ENCODE measurements at places on chromosomes 3 and 15. TPM values are rescaled to one million over a fixed set of nuclear protein-coding genes. Genes with fewer than 3 reads are reported as not detected.

The CMTM7 gene
- total RNA-seq, result 49.0 TPM

The SEC62 gene
- 77.4 TPM for total RNA-seq

The GOLGA8S gene
- 1.2 TPM for total RNA-seq

The NLGN1 gene
- not detected for total RNA-seq

The ECE2 gene
- not detected for total RNA-seq

The RYR3 gene
- not detected for total RNA-seq

The CLDN11 gene
- total RNA-seq, result not detected

The PLCB2 gene
- 173 TPM for total RNA-seq
